CD8-positive, alpha-beta T cell (primary cell): ENCODE measurements at places on chromosomes 1 and 21.
A peak's percentile ranks its signal among the peaks of the same experiment; 100 is the strongest.

- DNase-seq = no peak
Measured at GRCh38 chr1:43854473-43854872, 79.1 kb upstream of the ARTN start.

DNA sequence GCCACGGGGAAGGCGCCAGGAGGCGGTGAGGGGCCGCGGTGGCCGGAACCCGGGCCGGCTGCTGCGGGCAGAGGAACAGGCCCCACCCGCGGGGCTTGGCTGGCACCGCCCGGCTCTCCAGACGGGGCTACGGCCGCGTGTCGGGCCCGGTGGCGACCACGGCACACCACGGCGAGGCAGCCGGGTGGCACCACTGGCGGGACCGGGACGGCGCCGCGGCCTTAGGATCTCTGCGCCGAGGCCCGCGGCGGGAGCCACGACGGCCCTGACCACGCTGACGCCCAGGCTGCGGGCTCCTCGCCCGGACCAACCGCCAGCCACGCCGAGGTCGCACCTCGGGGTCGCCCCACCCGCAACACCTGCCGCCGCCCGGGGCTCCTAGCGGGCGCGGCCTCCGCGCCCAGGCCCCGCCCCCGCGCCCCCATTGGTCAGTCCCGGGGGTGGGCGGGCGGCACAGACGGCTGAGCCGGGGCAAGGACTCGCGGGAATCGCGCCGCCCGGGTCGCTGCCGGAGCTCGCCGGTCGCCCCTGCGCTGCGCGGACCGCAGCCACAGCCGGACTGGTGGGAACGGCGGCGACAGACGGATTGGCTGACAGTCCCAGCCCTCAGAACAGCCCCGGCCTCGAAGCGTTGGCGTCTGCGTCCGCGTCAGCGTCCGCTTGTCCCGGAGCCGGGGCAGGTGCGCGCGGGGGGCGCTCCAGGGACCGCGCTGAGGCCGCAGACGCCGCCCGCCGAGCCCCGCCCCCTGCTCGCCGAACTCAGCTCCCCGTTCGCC, at the start of gene BMP8A:
BMP8A (plus strand) TSS at position 491 of the 776 bp plus-strand sequence. CDS start 356 bp downstream, outside the sequence.
- DNase-seq = peak; percentile 82

- no peak for DNase-seq
Measured at GRCh38 chr1:210072896-210073504, 135.0 kb downstream of the SYT14 start.

DNA sequence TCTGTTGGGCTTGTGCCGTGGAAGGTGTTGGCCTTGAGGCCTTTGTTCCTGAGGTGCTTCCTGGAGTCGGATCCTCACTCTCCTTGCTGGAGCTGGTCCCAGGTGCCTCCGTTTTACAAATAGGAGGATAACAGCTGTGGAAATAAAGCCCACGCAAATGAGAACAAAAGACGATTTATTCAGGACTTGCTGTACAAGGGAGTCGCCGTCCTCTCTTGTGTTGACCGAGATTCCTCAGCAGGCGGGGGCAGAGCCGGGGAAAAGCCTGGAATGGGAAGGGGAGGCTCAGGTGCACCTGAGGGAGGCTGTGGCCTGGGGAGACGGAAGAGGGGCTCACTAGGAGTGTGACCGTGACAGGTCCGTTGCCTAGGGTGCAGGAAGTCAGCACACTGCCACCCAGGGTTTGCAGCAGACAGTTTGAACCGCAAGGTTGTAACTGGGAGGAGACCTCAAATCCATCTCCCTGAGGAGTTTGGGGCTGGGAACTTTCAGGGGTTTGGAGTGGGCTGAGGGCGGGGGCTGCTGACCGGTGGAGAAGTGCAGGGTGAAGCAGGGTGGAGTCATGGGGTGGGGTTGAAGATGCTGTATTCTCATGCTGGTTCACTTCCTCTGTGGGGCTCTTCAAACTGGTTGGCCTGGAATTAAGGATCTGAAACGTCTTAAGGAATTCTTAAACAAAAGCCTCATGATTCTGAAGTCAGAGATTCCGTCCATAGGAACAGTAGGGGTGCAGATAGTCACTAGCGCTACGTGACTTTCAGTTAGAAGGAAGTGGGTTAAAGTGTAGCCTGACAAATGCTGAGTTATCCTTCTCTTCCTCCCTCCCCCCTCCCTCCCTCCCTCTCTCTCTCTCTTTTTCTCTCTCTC, 2.6 kb upstream of the CSTB start:
- DNase-seq = peak; percentile 27

DNA sequence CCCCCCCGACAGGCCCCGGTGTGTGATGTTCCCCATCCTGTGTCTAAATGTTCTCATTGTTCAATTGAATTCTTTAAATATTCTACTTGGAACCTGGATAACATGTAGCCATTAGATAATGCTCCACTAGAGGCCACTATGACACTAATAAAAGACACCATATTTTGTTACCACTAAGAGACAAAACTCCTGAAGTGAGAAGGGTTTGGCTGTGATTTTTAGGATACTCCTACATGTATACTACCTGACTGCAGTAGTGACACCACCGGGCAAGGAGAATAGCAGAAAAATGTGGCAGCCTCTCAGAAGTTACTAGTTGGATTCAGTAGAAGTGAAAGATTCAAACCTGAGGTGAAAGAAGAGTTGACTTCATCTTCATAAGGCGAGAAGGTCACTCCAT, 36.0 kb downstream of the F5 start:
- no peak for DNase-seq

- no peak for DNase-seq
Measured at GRCh38 chr1:180244840-180245239, 14.8 kb downstream of the LHX4 start.

GRCh38 chr1:65719391-65719790, 73.3 kb upstream of the PDE4B start:
- DNase-seq = no peak

GRCh38 chr21:17438635-17439034, 74.2 kb upstream of the CXADR start:
- no peak for DNase-seq

GRCh38 chr1:37822906-37823815, 15.2 kb upstream of the YRDC start:
- no peak for DNase-seq

DNA sequence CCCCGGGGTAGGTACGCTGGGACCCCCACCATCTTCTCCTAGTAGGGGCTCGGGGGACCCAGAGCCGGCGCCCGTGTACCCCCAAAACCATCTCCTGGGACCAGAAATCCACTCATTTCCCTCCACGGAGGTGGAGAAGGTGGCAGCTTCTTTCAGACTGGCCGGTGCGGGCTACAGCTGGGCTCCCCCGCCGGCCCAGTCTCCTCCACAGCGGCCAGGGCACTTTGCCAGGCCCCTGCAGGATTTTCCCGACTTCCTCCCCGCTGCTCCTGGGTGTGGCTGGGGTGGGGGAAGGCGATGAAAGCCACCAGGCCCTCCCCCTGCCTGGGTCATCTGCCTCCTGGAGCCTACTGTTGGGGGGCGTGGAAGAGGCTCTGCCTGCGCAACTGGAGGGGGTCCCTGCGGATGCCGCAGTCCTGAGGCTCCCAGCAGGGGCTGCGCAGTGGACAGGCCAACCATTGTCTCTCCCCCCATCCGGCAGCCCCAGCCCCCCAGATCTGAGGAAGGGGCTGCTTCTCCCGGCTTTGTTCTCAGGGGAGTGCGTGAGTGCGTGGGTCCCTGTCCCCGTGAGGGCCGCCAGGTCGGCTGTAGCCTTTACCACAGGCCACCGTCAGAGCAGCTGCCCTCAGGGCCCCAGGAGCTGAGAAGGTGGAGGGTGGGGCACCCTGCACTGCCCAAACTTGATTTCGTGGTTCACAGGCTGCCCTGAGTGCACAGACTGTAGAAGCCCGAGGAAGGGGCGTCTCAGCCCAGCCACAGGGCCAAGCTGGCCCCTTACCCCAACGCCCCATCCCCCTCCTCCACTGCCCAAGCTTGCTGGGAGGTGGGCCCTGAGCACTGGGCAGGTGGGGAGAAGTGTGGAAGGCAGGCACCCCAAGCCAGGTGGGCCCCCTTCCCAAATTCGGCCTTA, 1.3 kb downstream of the AGRN start:
- DNase-seq = no peak

GRCh38 chr21:45853703-45854342, 127.7 kb upstream of the COL6A1 start:
- no peak for DNase-seq

DNA sequence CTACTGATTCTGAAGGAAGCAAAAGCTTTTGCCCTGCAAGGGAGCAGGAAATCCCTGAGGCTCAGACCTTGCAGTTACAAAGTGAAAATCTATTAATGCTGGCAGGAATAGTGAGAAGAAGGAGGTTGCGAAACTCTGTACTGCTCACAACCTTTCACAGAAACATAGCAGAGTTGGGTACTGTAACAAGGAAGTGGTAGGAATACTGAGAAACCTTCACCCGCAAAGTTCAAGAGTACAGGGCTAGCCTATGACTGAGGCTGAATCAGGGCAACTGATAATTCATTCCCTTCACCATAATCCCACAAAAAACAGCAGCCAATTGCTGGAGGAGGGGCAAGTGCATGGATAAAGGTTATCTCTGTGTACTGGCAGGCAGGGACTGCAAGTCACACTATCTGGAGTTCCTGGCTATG, 23.9 kb upstream of the KCTD3 start:
- DNase-seq = no peak

- no peak for DNase-seq
Measured at GRCh38 chr21:36003776-36004175, 56.5 kb downstream of the SETD4 start.

GRCh38 chr1:157091186-157091585, 8.4 kb downstream of the ETV3L start:
- no peak for DNase-seq

- DNase-seq = no peak
Measured at GRCh38 chr21:38770660-38771059, 35.1 kb upstream of the ETS2 start.

- DNase-seq = no peak
Measured at GRCh38 chr21:19541602-19542001, 1138.0 kb upstream of the TMPRSS15 start.

GRCh38 chr1:20229171-20229570, 42.9 kb upstream of the PLA2G2C start:
- DNase-seq = no peak

GRCh38 chr1:172897738-172898137, 153.0 kb downstream of the TNFSF18 start:
- no peak for DNase-seq

DNA sequence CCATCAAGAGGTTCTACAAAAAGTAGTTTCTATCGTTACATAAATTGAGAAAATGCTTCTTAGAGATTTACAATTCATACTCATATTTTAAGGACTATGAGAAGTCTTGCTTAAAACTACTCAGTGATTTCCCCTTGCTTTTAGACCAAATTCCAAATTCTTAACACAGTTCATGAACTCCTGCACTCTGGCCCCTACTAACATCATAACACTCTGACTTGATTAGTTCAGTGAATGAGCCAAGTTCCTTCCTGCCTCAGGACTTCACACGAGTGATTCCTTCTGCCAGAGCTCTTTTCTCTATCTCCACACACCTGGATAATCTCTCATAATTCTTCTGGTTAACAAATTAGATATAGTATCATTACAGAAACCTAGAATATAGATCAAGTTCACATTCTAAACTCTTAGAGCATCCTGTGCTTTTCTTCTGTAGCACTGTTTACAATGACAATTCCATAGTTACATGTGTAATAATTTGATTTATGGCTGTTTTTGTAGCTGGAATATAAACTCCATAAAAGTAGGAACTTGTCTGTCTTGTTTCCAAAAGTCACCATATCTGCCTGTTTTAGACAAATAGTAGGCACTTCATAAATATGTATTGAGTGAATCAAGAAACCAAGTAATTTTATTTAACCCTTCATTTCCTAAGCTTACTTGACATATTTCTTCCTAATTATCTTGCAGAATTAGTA, 59.9 kb downstream of the NUF2 start:
- no peak for DNase-seq

GRCh38 chr21:45187646-45188045, 100.0 kb downstream of the POFUT2 start:
- no peak for DNase-seq

GRCh38 chr1:43632135-43632670, 17.7 kb upstream of the KDM4A start:
- DNase-seq = no peak

DNA sequence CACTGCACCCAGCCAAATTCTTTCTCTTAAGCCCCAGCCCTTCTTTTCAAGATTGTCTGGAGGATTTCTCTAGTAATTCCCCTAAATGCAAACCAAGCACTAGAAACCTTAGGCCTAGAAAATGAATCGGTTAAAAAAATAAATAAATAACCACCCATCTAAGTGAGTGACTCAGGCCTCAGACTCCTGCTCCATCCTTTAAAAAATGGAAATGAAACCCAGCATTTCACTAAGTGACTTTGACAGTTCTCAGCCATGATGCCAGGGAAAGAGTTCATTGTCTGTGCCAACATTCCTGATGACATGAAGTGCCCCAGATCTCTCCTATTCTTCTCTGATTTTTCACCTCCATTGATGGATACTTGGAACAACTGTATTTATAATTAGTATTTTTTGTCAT, 415.2 kb upstream of the DAB1 start:
- no peak for DNase-seq

DNA sequence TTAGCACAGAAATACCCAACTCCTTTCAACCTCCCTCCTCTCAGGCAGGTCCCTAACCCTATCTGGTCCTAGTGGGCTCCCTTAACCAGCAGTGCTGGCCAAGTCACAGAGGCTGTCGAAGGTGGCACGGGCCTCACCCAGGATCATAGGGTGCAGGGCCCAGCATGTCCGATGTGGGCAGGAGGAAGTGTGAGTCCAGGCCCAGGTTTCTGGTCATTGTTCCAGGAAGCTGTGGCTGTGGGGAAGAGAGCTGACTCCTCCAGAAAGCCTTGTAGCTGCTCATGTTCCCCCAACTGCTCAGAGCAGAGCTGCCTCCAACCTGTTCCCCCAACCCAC, 2.4 kb downstream of the CCDC17 start:
- no peak for DNase-seq

DNA sequence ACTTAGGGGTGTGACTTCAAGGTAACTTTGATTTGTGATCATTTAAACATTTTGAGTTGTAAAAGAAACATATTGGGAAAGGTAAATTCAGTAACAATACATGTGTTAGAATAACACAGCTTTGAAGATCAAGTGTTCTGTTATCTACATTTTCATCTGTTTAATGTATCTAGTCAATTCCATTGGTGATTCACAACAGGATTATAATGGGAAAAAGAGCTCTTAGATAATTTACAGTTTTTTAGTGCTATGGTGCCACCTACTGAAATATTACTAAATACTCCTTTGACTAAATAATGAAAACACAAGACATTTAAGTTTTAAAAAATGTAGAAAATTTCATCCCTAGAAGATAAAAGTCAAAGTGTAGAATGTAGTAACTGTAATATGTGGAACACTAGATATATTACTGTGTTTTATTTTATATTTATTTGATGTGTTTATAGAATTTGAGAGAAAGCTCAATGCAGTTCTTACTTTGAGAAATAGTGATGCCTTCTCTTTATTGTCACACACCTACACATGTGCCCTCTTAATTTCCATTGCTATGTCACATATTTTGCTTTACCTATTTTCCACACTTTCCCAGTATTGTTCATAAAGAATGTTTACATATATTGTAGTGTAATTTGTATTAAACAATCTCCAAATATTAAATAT, 47.4 kb downstream of the PTPRC start:
- DNase-seq = no peak

DNA sequence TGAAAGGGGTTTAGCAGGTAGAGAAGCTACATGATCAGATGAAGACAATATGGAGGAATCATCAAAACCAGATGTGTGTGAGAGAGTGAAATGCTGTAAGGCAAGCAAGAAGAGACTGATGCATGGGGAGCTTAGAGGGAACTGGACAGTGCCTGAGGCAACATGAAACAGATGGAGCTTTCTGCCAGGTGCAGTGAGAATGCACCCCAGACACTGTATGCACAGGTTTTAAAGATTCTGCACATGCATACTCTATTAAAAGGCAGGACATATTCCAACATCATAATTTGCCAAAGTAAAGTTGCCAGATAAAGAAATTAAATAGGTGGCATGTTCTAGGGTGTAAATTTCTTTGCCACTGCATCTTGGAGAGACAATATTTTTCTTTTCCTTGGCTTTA, 200.1 kb downstream of the AMY1C start:
- DNase-seq = no peak
